ENCODE measurements at places on chromosomes 6 and 20.

DNA sequence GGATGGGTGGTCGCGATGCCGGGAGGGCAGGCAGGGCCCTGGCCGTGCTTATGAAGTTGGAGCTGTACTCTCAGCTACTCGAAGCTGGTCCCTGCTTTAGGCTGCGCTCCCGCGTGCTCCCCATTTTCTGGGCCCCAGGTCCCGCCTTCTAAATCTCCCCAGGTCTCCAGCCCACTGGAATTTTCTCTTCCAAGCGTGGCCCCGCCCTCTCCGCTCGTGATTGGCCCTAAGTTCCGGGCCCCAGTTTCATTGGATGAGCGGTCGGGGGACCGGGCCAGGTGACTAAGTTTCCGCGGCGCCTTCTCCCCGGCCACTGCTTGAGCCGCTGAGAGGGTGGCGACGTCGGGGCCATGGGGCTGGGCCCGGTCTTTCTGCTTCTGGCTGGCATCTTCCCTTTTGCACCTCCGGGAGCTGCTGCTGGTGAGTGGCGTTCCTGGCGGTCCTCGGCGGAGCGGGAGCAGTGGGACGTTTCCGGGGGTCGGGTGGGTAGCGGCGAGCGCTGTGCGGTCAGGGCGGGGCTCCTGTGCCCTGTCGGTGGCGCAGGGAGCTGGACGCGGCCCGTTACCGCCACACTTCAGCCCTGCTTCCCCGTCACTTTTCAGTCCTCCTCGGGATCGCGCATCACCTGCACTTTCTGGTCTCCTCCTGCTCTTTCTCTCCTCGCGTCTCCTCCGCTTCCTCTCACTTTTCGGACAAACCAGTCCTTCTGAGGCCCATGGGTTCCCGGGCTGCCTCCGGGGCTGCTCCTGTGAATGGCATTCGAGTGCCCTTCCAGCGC is at the start of gene MICA:
MICA (plus strand) TSS at position 313 of the 778 bp plus-strand sequence; CDS start at position 351, 38 bp downstream.
- peak; percentile 65 for DNase-seq

DNA sequence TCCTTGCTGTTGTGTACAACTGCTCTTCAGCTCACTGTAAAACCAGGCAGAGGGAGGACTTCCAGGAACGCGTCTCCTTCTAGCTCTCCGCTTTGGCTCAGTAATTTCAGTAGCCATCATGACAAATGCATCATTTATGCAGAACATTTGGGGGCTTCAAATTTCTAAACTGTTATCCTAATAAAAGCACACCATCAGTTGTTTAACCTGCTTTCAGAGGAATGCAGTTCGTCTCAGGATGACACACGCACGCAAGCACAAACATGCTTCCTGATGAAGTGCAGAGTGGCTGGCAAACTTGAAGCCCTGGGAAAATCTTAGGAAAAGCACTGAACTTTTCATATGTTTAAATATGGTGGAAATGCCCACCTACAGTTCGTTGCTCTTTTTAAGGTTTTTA is 24.4 kb downstream of the SLC22A23 start:
- DNase-seq, result no peak

- peak; percentile 100 for DNase-seq
Measured at GRCh38 chr6:41072836-41073202, at the start of gene NFYA. NFYA (plus strand) TSS chr6:41072974; CDS start chr6:41079090, 6,116 bp downstream.

- DNase-seq, result no peak
Measured at GRCh38 chr6:75913040-75913439, 159.4 kb downstream of the IMPG1 start.

GRCh38 chr6:87483929-87484328 is 11.2 kb downstream of the SLC35A1 start:
- no peak for DNase-seq

DNA sequence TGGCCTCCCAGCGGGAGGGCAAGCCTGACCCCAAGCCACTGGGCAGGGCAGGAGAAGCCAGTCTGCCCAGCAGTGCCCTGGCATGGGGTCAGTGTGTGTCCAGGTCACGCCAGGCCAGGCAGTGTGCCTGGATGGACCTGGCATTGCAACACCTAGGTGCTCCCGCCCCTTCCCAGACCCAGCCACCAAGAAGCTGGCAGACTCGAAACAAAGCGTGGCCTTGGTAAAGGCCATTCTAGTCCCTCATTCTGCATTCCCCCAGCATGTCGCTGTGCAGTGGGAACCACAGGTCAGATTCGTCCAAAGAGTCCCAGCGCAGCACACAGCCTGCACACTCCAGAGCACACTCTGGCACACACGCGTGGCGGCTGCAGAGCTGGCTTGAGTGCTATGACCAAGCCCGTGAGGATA is 19.3 kb upstream of the APMAP start:
- no peak for DNase-seq

GRCh38 chr6:5025911-5026819 is 22.3 kb upstream of the RPP40 start:
- DNase-seq, result no peak

DNA sequence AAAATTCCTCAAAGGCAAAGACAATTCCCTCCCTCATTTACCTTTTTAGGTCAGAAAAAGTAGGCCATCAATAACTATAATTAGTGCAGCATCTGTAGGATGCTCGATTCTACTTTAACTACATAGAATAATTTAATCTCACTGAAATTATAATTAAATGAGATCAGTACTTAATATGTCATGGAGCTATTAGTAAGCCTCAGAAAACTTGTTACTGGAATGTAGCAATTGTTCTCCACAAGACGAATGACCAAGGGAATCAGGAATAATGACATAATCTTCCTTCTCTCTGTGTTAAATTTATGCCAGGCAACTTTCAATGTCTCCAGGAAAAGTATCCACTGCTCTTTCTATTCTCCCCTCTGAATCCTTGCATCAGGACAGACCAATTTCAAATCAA is 34.1 kb downstream of the SESN1 start:
- no peak for DNase-seq

DNA sequence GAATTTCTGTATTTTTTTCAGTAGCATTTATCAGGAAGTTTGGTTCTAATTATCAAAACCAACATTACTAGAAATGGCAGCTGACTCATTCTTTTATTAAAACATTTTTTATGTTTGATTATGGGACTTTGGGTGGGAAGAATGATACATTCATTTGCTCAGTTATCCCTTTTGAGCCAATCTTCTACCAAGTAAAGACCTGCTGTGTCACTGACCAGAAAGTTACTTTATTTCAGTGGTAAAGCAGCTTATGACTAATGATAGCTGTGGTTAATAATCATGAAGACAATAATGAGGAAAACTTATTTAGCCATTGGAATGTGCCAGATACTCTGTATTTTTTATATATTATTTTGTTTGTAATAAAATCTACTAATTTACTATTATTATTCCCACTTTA is 142.3 kb downstream of the FARS2 start:
- DNase-seq, result no peak

DNA sequence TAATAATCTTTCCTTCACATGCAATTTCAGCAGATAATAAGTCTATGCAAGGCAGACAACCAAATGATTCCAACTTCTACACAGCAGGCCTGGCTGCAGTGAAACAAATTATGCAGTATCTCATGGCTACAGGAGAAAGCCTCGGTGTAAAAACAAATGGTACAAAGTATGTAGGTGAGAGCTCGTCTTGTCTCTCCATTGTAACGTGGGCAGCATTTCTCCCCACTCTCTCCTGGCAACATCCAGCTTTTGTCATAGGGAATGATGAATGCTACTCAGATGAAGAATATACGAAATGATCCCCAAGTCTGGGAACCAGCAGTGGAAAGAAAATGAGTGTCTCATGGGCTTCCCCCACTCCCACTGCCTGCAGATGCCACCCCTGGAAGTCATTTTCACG is 32.4 kb downstream of the FYN start:
- no peak for DNase-seq

- no peak for DNase-seq
Measured at GRCh38 chr20:58466729-58467571, 48.2 kb downstream of the APCDD1L start.

- no peak for DNase-seq
Measured at GRCh38 chr6:39407446-39407993, 85.0 kb upstream of the KCNK16 start.

DNA sequence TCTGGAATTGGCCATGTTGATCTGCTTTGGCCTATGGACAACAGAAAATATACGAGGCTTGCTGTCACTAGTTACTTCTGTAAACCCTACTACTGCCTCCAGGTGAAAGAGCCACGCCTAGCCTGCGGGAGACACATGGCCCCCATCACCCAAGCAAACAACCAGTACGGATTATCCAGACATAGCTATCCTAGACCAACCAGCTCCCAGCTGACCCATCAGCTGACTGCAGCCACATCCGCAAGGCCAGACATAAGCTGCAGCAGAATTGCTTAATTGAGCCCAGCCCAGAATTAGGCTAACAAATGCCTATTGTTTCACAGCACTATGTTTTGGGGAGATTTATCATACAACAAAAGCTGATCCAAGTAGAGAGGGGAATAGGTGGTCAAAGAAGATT is 13.5 kb downstream of the REV3L start:
- no peak for DNase-seq

- no peak for DNase-seq
Measured at GRCh38 chr20:21090111-21090618, 16.0 kb downstream of the LINC00237 start.

- no peak for DNase-seq
Measured at GRCh38 chr6:112956696-112957535, 609.8 kb downstream of the RFPL4B start.

- peak; percentile 20 for DNase-seq
Measured at GRCh38 chr6:41191569-41191968, 9.4 kb downstream of the TREML2 start.

- DNase-seq, result no peak
Measured at GRCh38 chr6:37495244-37495934, 4.3 kb downstream of the CCDC167 start.

DNA sequence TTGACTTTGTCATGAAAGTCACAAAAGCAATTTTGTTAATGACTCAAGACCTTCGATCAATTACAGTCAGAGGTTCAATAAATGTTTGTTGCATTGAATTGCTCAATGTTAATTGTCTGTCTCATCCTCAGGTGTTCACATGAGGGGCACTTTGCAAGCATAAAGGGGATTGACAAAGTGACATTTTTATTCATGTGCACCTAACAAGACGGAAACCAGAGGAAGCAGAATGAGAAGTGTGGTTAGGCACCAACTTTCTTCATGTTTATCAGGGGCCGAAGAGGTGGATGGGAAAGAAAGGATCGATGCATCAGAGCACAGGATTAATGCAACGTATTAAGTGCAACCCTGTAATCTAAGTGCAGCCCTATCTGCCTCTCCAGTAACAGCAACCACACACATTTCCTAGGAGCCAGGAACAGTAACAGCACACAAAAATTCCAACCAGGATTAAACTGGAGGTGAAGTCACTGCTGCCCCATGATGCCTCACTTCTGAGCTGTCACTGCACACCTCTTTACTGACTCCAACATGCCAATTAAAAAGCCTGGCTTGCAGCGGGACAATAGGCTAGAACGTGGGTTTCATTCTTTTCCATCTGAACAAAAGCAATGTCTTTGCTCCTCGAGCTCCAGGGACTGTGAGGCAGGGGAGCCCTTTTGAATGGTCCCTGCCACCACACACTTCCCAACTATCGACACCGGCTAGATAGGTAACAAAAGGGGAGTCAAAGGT is 262.7 kb downstream of the CD83 start:
- DNase-seq, result no peak

DNA sequence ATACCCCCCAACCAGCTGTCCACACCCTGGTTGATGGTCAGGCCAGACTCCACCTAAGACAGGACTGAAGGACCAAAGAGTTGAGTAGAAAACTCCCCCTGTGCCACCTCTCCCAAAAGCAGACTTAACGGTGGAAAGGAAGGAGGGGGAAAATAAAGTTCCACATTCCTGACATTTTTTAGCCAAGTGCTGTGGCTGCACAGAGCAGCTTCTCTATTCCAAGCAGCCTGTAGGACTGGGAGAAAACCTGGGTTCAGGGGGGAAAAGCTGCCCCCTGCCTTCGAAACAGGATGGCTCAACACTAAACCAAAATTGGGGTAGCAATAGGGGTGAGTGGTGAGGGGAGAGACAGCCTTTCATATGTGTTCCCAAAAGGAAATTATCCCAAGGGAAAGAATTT is 3.6 kb downstream of the TRAM2 start:
- no peak for DNase-seq

DNA sequence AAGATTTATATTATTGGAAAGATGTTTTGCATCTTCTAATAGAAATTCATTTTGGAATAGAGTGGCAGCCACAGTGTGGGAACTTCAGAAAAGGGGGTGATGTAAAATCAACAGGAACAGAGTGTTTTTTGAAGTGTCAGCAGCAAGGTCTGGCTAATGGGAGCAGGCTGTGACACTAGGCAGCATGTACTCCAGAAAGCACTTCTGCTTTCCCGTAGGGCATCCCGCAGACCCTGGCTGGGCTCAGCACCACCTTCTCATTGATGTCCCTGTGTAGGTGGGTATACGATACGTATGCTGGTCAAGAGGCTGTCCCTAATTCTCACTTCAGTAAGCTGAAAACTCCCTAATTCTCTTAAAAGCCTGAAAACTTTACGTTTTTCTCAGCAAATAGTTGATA is 74.7 kb downstream of the EYA4 start:
- DNase-seq, result no peak

- no peak for DNase-seq
Measured at GRCh38 chr6:54248994-54249393, 59.2 kb upstream of the TINAG start.

DNA sequence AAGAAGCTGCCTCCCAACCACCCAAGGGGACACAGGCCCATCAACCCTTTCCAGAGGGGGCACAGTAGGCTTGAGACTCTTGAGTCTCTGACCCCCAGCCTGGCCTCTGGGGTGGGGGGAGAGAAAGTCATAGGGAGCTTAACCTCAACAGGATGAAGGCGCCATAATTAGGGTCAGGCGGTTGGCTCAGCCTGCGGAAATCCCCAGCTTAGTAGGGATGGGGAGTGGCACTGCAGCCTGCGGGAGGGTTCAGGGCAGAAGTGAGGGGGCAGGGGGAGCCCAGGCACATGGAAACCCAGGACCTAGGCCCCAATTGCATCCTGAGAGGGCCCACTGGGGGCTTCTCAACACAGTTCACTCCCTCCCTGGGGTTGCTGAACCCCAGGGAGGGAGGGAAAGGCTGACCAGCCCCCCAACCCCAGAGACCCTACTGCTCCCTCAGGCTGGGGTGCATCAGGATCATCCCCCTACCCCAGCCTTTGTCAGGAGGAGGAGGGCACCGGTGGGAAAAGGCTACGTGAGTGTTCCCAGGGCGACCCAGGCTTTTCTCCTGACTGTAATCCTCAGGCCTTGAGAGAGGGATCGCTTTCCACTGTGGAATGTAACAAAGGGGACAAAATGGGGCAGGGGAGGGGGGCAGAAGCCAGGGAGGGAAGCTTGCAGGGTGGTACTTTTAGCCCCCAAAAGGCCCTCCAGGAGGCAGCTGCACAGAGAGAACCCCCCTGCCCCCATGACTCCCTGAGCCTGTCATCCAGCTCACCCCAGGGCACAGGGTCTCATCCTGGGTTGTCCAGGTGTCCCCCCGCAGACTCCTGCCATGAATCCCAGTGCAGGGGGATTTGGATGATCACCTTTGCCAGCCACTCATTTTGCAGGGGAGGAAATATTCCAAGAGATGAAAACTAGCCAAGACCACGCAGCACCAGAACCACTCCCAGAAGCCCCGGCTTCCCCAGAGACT is 46.4 kb downstream of the MRPL14 start:
- DNase-seq, result no peak

Measured in T-helper 9 cell (primary cell).